Cardiac ventricle fibroblast (primary cell): ENCODE measurements at places on chromosomes 11 and 22. TPM values are rescaled to one million over a fixed set of nuclear protein-coding genes. Genes with fewer than 3 reads are reported as not detected.

The OR4C45 gene
- not detected in 2 replicates for total RNA-seq

The EHF gene
- total RNA-seq, result not detected in 2 replicates

The IFTAP gene
- 18.2 and 19.8 TPM in 2 replicates for total RNA-seq

The PGA5 gene
- total RNA-seq, result not detected in 2 replicates

The NXPE1 gene
- not detected in 2 replicates for total RNA-seq

The NPAS4 gene
- total RNA-seq, result not detected in 2 replicates
